ENCODE measurements at places on chromosomes 7 and 10.

- DNase-seq: no peak
Measured at GRCh38 chr7:73470208-73470607, 36.6 kb downstream of the FZD9 start.

GRCh38 chr10:122018491-122018890, 29.5 kb downstream of the TACC2 start:
- DNase-seq: no peak

DNA sequence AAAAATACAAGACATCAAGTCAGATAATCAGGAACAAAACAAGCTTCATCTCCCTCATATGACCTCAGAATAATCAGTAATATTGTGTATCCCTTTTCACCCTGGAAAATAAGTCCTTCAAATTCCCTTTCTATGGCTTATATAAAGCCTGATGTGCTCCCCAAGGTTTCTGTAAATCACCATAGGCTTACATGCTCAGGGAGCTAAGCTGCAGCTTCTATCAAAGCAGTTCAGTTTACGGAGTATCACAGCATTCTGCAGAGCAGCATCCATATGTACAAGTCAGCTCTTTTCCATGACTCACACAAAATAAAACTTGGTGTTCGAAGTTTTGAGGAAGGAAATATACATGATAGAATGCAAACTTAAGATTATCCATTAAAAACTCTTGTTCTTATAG, 225.6 kb downstream of the LRRTM3 start:
- DNase-seq: no peak

GRCh38 chr10:102457591-102458150, 6.3 kb upstream of the C10orf95 start:
- no peak for DNase-seq

- DNase-seq: no peak
Measured at GRCh38 chr10:52701647-52702046, 70.9 kb downstream of the MBL2 start.

GRCh38 chr10:59376846-59377245, 14.5 kb upstream of the FAM13C start:
- no peak for DNase-seq

DNA sequence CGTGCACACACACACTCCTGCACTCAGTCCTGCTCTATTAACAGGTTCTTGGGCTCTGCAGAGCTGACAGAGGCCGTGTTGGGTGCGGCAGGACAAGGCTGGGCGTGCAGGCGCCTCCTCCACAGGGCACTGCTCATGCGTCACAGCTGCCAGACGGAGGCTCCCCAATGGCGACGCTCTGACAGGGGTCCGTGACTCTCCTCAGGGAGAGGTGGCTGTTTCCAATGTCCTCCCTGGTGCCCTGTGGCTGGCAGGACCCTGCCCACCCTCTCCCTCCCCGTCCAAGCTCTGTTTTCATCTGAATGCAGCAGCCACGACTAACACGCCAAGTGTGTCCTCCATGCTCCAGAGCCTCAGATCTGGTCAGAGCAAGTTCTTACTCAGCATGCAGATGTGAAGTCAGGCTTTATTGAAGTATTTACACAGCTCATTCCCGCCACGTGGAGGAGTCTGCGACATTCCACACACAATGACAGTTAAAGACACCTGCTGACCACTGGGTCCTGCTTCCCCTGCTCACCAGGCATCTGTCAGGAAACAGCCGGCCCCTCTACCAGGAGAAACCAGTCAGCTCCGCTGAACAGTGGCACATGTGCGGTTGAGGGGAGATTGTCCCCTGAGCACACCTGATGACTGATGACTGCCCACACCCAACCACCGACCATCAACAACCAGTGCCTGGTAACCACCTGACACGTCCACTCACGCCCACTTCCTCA, 116.7 kb downstream of the VIPR2 start:
- no peak for DNase-seq

DNA sequence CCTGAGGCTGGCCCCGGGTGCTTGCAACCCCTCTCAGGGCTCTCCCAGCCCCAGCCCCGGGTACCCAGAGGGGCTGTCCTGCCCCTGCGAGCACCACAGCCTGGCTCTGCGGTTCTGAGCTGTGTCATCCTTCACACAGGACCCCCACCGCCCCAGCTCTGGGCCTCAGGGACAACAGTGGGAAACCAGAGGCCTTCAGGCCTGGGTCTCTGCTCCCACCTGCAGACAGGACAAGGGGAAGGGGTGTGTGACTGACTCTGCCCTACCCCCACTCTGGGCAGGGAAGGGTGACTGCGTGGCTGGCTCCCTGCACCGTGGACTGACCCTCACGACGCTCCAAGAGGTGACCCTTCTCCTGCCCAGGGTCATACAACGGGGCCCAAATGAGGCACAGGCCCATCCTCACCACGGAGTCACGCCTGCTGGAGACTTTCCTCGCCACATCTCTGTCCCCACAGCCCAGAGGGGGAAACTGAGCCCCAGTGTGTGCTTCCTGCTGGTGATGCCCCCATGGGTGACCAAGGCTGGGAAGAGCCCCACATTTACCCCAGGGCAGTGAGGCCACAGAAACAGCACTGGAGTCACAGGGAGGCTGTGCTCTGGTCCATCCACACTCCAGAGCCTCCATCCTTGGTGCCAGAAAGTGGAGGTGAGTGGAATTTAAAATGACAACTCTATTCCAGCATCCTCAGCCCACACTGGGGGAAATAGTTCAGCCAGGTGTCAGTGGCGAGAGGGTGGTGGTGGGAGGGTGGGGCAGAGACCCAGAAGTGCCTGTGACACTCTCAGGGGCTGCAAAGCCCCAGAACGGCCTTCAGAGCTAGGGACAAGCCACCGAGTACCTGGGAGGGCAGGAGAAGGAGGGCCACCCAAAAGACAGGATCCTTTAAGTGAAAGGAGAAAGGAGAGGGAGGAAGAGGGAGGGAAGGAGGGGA, 13.6 kb downstream of the CAMK2B start:
- no peak for DNase-seq

DNA sequence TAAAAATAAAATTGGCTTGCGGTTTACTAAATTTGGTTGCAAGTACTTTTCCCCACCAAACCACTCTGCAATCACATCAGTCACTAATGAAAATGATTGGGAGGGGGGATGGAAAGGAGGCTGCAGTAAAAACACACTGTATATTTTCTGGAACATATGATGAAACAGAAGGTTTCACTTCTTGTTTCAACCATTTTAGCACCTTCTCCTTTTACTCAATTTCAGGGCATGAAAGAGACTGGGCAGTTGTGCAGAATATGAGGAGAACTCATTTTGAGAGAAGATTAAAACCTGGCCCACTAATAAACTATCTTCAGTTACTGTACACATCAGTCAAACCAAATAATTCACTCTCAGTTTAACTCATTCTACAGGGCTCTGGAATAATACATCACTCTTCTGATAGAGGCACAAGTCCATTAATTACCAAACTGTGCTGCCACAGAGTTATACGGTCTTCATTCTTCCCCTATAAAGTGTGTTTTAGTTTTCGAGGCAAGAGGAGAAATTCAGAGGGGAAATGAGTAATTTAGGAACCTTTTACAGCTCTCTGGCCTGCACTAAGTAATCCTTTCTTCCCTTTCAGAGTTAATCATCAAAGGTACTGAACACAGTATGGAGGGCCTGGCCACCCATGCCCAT, 25.5 kb downstream of the JAZF1 start:
- DNase-seq: no peak

- no peak for DNase-seq
Measured at GRCh38 chr7:129646369-129647021, 35.0 kb downstream of the NRF1 start.

- DNase-seq: no peak
Measured at GRCh38 chr7:156014201-156014600, 201.9 kb upstream of the SHH start.

DNA sequence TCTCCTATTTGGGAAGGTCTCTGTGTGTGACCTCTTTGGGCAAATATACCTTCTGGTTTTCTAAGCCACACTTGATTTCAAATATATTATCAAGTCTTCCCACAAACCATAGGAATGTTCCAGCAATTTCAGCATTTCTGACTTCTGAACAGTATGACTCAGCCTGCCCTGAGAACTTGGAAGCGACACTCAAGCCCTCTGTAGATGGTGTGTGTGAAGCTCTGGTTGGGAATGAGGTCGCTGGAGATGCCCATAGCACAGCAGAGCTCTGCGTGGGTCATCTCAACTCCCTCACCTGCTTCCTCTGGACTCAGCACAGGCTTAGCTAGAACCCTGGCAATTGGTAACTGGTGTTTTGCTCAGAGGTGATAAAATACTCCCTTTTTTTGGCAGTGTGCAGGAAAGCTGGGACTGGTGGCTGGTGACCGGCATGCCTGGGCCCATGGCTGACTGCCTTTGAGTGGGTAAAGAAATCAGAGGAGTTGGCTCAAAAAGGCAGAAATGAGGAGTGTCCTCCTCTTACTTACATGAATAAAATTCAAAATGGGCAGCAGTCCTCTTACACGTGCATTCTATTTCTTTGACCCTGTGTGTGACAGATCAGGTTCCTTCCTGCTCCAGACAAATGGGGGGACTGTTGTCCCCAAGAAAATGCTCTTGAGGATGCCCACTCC, 87.5 kb upstream of the NRP1 start:
- DNase-seq: no peak

DNA sequence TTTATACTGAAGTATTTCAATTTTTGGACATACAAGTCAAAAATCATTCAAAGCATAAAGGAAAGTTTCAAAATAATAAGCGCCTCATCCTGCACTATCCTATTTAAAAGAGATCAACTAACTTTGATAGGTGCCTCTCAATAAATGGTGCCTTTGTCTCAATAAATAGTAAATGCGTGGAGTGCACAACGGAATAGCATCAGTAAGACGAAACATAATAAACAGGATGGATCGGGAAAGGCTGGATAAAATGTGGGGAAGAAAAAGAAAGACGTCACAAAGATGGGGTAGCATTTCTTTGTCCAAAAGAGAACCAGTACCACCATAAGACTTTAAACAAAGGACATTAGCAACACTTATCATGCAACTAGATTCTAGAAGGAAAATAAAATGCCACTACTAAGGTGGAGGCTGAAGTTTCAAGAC, 571 bp upstream of the PRKAR2B start:
- DNase-seq: no peak
